ENCODE measurements at places on chromosomes 11 and 22. TPM values are rescaled to one million over a fixed set of nuclear protein-coding genes. Genes with fewer than 3 reads are reported as not detected.
A peak's percentile ranks its signal among the peaks of the same experiment; 100 is the strongest.

GRCh38 chr11:108609682-108610081 is 16.1 kb upstream of the EXPH5 start:
- H3K4me3 ChIP-seq, result no peak overlapping the region
- H3K27me3 ChIP-seq, result no peaks in the 10 kb centered on the region
- H3K27ac ChIP-seq, result no peak overlapping the region
- H3K36me3 ChIP-seq, result no peaks in the 10 kb centered on the region
- no peaks in the 10 kb centered on the region for H3K4me1 ChIP-seq
- no peak for DNase-seq

- no peak overlapping the region for H3K4me3 ChIP-seq
- no peaks in the 10 kb centered on the region for H3K36me3 ChIP-seq
- no peaks in the 10 kb centered on the region for H3K4me1 ChIP-seq
- no peak for DNase-seq
- H3K27me3 ChIP-seq, result no peaks in the 10 kb centered on the region
Measured at GRCh38 chr11:111819829-111820237, 51.5 kb downstream of the ALG9 start.

DNA sequence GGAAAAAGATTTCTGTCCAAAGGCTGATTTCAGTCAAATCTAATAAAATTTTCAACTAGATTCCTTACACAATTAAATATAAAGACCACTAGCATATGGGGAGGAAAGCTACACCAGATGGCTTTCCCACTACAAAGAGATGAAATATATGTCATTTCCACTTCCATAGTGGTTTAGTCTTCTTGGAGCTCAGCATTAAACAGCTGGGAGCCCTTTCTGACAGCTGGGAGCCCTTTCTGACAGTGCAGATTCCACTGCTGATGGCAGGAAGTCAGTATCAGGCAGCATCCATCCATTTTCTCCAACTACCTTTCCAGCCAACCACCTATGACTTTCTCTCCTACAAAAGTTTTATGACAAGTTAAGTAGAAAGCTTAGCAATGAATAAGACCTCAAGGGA is 177.9 kb downstream of the RRAS2 start:
- H3K4me3 ChIP-seq, result no peak overlapping the region
- H3K36me3 ChIP-seq, result no peaks in the 10 kb centered on the region
- H3K27me3 ChIP-seq, result no peaks in the 10 kb centered on the region
- H3K27ac ChIP-seq, result no peak overlapping the region
- peaks cover 11% of the 10 kb centered on the region for H3K4me1 ChIP-seq

DNA sequence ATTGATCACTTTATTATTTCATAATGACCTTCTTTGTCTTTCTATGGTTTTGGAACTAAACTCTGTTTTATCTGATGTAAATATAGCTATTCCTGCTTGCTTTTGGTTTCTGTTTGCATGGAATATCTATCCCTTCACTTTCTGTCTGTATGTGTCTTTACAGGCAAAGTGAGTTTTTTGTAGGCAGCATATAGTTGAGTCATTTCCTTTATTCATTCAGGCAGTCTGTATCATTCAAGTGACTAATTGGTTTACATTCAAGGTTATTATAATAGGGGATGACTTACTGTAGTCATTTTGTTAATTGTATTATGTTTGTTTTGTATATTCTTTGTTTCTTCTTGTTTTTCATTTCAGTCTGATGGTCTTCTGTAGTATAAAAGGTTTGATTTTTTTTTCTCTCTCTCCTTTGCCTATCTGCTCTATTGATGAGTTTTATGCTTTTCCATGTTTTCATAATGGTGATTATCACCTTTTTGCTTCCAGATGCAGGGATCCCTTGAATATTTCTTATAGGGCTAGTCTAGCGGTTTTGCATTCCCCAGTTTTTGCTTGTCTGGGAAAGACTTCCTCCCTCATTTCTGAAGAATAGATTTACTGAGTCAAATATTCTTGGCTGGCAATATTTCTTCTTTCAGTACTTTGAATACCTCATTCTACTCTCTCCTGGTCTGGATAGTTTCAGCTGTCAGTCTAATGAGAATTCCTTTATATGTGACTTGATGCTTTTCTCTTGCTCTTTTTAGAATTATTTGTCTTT is 50.4 kb downstream of the GDPD4 start:
- no peaks in the 10 kb centered on the region for H3K36me3 ChIP-seq
- no peaks in the 10 kb centered on the region for H3K27me3 ChIP-seq
- H3K4me1 ChIP-seq, result no peaks in the 10 kb centered on the region
- no peak overlapping the region for H3K4me3 ChIP-seq

DNA sequence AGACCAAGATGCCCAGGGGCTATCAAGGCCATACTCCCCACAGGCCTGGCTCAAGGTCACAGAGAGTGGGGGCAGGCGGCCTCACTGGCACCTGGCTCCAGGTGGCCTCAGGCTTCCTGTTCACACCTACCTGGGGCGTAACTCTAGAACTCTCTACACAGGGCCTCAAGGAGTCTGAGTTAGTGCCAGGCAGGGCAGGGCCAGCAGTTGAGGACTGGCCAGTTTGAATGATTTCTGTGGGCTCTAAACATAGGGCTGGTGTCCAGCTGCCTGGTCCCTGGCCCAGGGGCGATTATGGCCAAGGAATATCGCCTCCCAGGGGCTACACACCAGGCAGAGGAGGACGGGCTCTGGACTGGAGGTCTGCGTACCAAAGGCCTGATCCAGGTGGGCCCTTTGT is 79.2 kb downstream of the WNT7B start:
- H3K4me1 ChIP-seq, result no peaks in the 10 kb centered on the region
- H3K4me3 ChIP-seq, result no peak overlapping the region
- no peak for DNase-seq
- no peak overlapping the region for H3K27ac ChIP-seq
- H3K36me3 ChIP-seq, result no peaks in the 10 kb centered on the region
- H3K27me3 ChIP-seq, result no peaks in the 10 kb centered on the region

DNA sequence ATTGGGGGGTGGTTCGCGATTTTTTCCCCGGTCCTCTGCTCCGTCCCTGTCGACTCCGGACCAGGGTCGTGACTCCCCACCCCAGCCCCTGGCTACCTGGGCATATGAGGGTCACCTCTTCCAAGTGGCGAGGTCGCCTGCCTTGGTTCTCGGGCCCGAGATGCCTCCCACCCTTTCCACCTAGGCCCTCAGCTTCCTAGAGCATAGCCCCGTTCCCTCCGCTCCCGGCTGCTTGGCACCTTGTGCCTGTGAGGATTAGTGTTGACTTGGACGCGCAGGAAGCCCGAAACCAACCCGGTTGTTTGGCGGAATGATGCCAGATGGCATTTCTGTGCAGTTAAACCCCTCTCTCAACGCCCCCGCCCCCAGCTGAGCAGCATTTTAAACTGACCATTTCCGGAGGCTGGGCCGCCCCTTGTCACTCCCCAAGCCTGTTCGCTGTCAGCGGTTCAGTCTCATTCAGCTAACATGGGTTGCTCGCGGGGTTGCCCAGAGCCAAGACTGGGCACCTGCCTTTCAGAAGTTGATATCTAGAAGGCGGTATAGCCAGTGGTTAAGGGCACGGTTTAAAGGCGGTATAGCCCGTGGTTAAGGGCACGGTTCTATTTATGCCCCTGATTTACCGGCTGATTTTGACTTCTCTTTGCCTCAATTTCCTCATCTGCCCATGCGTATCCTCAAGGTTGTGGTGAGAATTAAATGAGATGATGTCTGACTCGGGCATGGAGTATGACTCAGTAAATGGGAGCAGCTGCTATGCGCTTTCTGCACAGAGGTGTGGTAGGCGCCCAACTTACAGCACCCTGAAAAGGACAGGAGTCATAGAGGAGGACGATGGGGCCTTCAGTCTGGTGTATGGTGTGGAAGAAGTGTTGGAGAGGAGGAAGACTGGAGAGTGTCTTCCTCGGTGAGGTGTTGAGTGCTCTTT is 639 bp downstream of the INCENP start:
- peaks cover 23% of the 10 kb centered on the region for H3K4me1 ChIP-seq
- H3K4me3 ChIP-seq, result peak overlapping the region; percentile 88
- DNase-seq, result no peak
- H3K36me3 ChIP-seq, result peaks cover 2% of the 10 kb centered on the region
- H3K27ac ChIP-seq, result peak overlapping the region; percentile 82

- peaks cover 12% of the 10 kb centered on the region for H3K4me1 ChIP-seq
- H3K27me3 ChIP-seq, result no peaks in the 10 kb centered on the region
- no peak for DNase-seq
- H3K36me3 ChIP-seq, result no peaks in the 10 kb centered on the region
Measured at GRCh38 chr11:45094958-45095690, 51.3 kb upstream of the PRDM11 start.

DNA sequence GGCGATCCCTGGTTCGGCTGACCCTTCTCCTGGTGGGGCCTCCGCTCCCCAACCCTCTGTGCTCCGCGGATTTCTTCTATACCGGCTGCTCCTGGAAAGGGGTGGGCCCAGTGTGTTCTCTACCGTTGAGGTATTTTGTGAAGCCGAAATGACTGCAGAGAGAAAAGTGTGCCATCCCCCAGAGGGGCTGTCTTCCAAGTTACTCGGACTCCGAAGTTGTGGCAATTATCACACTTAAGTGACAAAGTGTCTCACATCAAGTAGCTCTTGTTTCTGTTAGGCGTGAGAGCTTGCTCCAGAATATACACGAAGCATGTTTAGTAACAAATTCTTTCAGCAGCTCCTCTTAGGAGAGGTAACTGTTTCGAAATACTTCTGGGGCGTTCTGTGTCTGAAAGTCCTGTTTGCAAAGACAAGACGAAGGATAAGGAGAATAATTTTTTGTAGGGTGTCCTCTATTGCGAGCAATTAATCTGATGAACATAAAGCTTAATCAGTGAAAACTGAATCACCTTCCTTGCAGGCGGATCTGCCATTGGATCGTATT is 434 bp downstream of the XPNPEP3 start:
- peak overlapping the region; percentile 100 for H3K4me3 ChIP-seq
- peaks cover 47% of the 10 kb centered on the region for H3K4me1 ChIP-seq
- peaks cover 9% of the 10 kb centered on the region for H3K36me3 ChIP-seq
- DNase-seq, result no peak
- H3K27me3 ChIP-seq, result no peaks in the 10 kb centered on the region

TESMIN gene
- total RNA-seq, result 5.8 TPM

GRCh38 chr11:121591405-121592033 is 138.8 kb upstream of the SORL1-AS1 start:
- no peaks in the 10 kb centered on the region for H3K4me1 ChIP-seq
- H3K27ac ChIP-seq, result no peak overlapping the region
- no peaks in the 10 kb centered on the region for H3K27me3 ChIP-seq

DNA sequence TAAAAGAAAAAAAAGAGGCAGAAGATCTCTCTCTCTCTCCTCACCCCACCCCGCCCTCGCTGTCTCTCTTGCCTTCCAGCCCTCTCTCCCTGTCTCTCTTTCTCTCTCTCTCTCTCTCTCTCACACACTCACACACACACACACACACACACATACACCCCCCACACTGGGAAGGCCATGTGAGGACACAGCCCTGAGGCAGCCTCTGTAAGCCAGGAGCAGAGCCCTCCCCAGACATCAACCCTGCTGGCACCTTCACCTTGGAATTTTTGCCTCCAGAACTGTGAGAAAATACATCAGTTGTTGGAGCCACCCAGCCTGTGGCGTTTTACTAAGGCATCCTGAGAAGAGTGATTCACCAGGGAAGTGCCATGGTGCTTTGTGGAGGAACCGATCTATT is 14.7 kb downstream of the APOL3 start:
- DNase-seq, result no peak
- no peak overlapping the region for H3K4me3 ChIP-seq
- H3K27me3 ChIP-seq, result no peaks in the 10 kb centered on the region
- peaks cover 22% of the 10 kb centered on the region for H3K4me1 ChIP-seq
- H3K36me3 ChIP-seq, result peaks cover 81% of the 10 kb centered on the region

DNA sequence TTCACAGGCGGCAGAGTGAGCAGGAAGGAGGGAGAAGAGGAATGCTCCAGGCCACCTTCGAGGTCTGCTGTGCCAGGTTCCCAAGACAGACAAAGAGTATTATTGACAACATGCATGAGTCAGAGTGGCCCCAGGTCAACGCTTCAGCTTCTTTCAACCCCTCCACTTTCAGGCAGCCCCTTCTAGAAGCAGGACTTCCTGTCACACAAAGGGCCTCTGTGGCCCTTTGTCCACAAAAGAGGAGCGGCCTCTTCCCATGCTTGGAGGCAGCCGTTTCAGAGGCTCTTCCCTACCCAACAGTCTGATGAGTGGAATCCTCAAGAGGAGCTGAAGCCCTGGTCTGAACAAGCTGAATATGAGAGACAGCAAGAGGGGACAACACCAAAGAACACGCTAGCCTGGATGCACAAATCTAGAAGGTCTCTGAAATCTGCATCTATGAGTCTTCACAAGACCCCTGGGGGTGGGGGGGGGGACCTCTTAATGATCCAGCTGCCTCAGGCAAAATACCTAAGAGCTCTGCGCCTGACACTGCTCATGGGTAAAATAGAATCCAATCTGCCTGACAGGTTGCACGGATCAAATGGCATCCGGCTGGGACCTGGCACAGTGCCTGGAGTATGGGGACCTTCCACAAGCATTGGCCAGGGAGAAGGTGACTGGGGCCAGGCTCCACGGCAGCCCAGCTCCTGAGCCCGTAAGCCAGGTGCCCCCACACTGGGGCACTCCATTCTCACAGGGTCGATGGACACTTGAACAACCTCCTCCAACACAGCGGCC is 67.5 kb downstream of the PACSIN2 start:
- no peak overlapping the region for H3K27ac ChIP-seq
- no peaks in the 10 kb centered on the region for H3K36me3 ChIP-seq
- DNase-seq, result no peak
- no peaks in the 10 kb centered on the region for H3K27me3 ChIP-seq
- H3K4me1 ChIP-seq, result peaks cover 33% of the 10 kb centered on the region

DNA sequence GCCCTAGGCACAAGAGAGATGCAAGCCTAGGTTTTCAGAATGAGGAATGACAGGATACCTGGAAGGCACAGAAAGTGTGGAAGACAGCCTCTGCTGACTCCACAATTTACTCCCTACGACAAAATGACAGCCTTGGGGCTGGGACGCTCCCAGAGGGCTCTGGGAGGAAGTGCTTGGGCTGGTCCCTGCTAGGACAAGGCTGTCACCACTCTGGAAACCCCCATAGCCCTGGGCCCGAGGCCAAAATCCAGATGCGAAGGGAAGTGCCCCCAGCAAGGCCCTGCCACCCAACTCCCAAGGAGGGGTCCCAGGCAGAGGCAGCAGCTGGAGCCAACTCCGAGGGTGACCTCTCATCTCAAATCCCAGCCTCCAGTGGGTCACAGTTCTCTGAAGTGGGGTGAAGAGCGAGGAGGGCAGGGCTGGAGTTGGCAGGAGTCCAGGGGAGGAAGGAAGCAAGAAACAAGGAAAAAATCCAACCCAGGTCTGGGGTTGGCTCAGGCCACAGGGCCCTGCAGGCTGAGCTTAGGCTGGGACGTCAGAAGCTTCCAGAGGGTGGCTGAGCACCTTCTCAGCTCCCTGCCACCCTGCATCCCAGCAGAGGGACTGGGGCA is 6.3 kb upstream of the CDC42EP2 start:
- no peaks in the 10 kb centered on the region for H3K36me3 ChIP-seq
- no peaks in the 10 kb centered on the region for H3K4me1 ChIP-seq
- no peak overlapping the region for H3K27ac ChIP-seq
- no peaks in the 10 kb centered on the region for H3K27me3 ChIP-seq

UCP3 gene
- total RNA-seq, result 4.8 TPM

P4HA3 gene
- total RNA-seq, result not detected

GTSE1 gene
- total RNA-seq, result 0.64 TPM

PNPLA5 gene
- total RNA-seq, result not detected

DNA sequence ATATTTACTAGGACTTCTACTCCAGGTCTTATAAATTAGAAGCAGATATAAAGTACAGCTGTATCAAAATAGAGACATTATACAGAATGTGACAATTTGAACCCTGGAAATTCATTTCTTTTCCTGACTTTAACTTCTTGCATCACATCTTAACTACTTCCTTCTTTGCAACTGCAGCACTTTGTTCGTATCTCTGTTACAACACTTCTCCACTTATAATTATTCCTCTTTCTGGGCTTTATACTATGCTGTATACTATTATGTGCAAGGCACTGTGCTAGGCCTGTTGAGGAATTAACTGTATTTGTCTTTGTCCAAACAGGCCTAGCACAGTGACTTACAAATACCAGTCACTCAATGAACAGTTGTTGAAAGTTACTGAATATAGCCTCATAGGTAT is 1.8 kb upstream of the SLC36A4 start:
- H3K4me3 ChIP-seq, result no peak overlapping the region
- H3K36me3 ChIP-seq, result no peaks in the 10 kb centered on the region
- DNase-seq, result no peak
- H3K27me3 ChIP-seq, result no peaks in the 10 kb centered on the region
- no peak overlapping the region for H3K27ac ChIP-seq
